ENCODE measurements at places on chromosomes 16 and 17.

- DNase-seq: no peak
Observed at GRCh38 chr17:17577373-17577772, 14.1 kb downstream of the PEMT start.

GRCh38 chr16:28473714-28474265 is 1.7 kb upstream of the NPIPB7 start:
- DNase-seq: no peak

DNA sequence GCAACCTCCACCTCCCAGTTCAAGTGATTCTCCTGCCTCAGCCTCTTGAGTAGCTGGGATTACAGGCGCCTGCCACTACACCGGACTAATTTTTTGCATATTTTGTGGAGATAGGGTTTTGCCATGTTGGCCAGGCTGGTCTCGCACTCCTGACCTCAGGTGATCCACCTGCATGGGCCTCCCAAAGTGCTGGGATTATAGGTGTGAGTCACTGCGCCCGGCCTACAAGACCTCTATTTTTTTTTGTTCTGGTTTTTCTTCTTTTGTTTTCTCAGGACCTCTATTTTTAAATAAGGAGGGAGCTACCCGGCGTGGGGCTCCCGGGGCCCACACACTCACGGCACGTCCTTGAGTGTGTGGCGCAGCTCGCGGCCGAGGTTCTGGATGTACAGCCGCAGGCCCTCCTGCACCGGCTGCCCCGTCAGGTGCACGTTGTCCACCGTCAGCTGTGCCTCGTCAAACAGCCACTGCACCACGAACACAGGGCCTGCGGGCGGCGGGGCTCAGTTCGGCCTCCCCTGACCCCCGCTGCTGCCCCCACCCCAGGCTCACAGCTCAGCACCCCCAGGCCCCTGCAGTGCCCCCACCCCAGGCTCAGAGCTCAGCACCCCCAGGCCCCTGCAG is 5.8 kb downstream of the NOTUM start:
- no peak for DNase-seq

DNA sequence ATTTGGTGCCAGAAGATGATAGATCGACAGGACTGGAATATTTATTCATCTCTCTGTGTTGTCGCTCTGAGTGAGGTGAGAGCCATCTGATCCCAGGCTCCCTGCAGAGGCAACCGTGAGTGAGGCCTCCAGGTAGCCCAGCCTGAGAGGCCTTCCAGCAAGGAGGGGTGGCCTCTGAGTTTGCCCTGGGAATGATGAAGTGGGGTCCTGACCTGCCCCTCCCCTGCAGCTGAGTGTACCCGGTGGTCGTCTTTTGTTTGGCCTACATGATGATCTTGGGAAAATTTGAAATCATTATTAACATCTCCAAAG is 86.4 kb downstream of the CBLN1 start:
- no peak for DNase-seq

- DNase-seq: no peak
Observed at GRCh38 chr16:159136-159849, 6.5 kb upstream of the HBM start.
